ENCODE measurements at places on chromosomes 4 and X.

GRCh38 chrX:16664074-16664473 lies 14.1 kb downstream of the S100G start:
- DNase-seq = no peak

GRCh38 chr4:86955888-86956451 lies 21.2 kb downstream of the AFF1 start:
- no peak for DNase-seq

DNA sequence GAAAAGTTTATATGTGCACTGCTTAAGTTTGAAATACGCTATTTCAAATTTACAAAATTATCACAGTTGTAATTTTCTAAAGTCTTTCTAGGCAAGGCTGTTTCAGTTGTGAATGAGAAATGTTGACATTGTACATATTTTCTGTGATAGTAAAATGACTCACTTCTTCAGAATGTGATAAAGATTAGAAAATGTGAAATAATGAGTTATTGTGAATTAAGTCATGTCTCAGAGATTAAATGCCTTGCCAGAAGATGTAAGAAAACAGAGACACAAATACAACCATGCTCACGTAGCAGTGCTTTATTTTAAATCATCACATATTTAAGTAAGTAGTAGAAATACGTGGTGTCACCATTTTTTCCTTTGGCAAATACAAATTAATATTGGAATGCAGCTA lies 768 bp downstream of the CLCN4 start:
- DNase-seq = no peak

DNA sequence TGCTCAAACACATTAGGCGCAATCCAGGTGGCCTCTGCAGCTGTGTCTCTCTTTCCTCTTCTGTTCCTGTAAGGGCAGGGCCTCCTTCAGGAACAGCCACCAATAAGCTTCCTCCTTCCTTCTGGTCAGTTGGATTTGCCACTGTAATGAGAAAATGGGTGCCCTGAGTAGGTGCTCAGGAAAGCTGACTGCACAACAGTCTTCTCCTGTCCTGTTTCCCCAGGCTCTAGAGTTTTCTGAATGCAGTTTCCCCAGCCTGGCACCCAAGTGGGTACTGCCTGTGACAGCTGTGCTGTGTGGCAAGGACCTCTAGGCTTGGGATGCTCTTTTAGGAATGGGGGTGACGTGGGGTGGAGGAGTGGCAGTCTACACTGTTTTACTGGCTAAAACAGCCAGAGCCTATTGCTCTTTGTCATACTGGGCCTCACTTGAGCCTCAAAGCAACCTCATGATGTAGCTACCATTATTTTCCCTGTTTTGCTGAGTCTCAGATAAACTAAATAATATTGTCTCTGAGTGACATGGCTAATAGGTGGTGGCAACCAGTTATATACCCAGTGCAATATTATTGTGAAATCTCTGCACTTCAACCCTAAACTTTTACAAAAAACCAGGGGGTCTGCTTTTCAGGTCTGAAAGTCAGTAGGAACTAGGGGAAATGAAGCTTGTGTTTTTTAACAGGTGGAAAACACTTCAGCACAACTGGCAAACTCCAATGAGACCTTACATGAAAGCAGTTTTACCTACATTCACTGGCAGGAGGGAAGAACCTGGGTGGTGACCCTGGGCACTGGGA lies 1.2 kb downstream of the CXCL2 start:
- DNase-seq = no peak

- no peak for DNase-seq
These were observed 14.0 kb upstream of the DUSP9 start for GRCh38 chrX:153633048-153633447.
